ENCODE measurements at places on chromosomes 6 and 20. TPM values are rescaled to one million over a fixed set of nuclear protein-coding genes. Genes with fewer than 3 reads are reported as not detected.
A peak's percentile ranks its signal among the peaks of the same experiment; 100 is the strongest.

DNA sequence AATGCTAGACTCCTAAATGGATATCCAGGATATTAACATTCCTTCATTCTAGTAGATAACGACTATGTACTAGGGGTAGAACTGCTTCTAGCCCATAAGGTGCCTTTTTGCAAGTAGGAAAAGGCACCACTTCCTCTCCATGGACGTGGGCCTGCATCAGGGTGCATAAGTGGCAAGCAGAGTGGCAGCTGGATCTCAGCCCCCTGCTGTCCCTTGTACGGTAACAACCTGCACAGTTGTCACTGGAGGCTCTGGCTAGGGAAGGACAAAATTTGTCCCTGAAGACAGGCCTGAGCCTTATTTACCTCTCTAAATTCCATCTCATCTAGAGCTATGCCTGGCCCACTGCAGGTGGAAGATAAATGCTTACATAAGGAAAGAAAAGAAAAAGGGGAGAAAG lies 42.5 kb upstream of the SAYSD1 start:
- H3K27me3 ChIP-seq: peaks cover 25% of the 10 kb centered on the region
- no peaks in the 10 kb centered on the region for H3K36me3 ChIP-seq
- no peak overlapping the region for H3K4me3 ChIP-seq
- no peaks in the 10 kb centered on the region for H3K4me1 ChIP-seq
- no peak for DNase-seq
- H3K27ac ChIP-seq: no peak overlapping the region

- H3K36me3 ChIP-seq: no peaks in the 10 kb centered on the region
- H3K27ac ChIP-seq: no peak overlapping the region
- H3K27me3 ChIP-seq: peaks cover 4% of the 10 kb centered on the region
These were observed 151.3 kb downstream of the COL9A1 start for GRCh38 chr6:70151616-70152015.

- H3K27me3 ChIP-seq: no peaks in the 10 kb centered on the region
- peaks cover 26% of the 10 kb centered on the region for H3K4me1 ChIP-seq
These were observed 154.7 kb upstream of the LAMP5 start for GRCh38 chr20:9359561-9360308.

- H3K4me1 ChIP-seq: peaks cover 7% of the 10 kb centered on the region
- no peak overlapping the region for H3K27ac ChIP-seq
- no peaks in the 10 kb centered on the region for H3K27me3 ChIP-seq
- H3K36me3 ChIP-seq: no peaks in the 10 kb centered on the region
- H3K4me3 ChIP-seq: no peak overlapping the region
These were observed 18.6 kb upstream of the ENPP1 start for GRCh38 chr6:131789219-131789618.

DNA sequence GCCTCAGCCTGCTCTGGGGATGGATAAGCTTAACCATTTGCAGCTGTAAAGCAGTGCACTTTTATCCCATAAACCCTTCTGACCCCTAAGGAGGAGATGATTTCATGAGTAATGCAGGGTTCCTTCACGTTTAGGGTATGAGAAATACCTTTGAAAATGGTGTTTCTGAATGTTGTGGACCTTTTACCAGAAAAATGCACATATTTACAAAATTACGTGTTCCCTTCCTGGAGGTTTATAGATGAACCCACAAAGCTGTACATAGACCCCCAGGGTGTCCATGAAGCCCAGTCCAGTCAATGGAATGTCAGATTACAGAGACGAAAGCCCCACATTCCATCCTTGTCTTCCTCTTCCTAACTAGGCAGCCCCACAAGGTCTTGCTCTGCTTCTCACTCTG lies 78.6 kb upstream of the INSM1 start:
- no peak overlapping the region for H3K4me3 ChIP-seq
- DNase-seq: no peak
- H3K27ac ChIP-seq: no peak overlapping the region
- H3K27me3 ChIP-seq: peaks cover 32% of the 10 kb centered on the region
- no peaks in the 10 kb centered on the region for H3K4me1 ChIP-seq
- H3K36me3 ChIP-seq: no peaks in the 10 kb centered on the region

DNA sequence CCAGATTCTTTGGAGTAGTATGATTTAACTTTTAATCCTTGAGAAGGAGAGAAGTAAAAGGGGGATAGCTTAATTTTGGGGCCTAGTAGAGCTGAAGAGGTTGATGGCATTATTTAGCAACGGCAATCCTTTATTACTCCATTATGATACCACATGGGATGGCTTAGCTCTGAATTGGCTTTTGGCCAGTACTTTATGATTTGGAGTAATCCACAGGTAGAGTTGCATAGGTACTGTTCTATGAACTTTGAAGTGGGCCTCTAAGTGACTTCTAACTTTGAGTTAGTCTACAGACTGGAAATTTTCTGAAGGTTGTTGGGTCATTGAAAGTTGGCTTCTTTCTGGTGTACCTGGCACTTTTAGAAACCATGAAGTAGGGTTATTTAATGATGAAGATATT lies 11.6 kb downstream of the YWHAB start:
- H3K27ac ChIP-seq: no peak overlapping the region
- no peak for DNase-seq
- peaks cover 3% of the 10 kb centered on the region for H3K36me3 ChIP-seq
- H3K4me1 ChIP-seq: peaks cover 15% of the 10 kb centered on the region

GRCh38 chr6:19836799-19837510 lies at the start of gene ID4:
Gene ID4 (plus strand): TSS chr6:19837370. CDS start chr6:19837755, 385 bp downstream.
- peak within 1 kb of the TSS; percentile 98 for H3K27ac ChIP-seq
- no peaks in the 10 kb centered on the region for H3K27me3 ChIP-seq
- peak within 1 kb of the TSS; percentile 91 for H3K4me3 ChIP-seq
- peaks cover 46% of the 10 kb centered on the region for H3K4me1 ChIP-seq

DNA sequence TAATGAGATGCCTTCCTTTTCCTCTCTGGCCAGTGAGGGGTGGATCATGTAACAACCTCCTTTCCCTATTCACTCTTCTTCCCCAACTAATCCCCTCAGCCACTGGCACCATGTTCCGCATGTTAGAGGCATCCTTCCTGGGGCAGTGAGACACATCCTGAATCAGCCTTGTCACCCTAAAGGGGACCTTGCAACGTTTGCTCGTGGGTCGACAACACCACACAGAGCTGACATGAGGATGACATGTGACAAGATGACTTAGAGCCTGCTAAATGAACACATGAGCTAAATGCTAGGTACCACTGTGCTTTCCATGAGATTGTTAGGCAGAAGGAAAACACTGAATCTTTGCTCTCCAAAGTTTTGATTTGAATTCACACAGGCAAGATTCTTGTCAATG lies 129.2 kb downstream of the ATXN1 start:
- DNase-seq: no peak
- no peaks in the 10 kb centered on the region for H3K4me1 ChIP-seq
- H3K36me3 ChIP-seq: peaks cover 23% of the 10 kb centered on the region

GRCh38 chr6:118724211-118724610 lies 72.8 kb upstream of the CEP85L start:
- no peak for DNase-seq
- H3K4me1 ChIP-seq: peaks cover 10% of the 10 kb centered on the region
- no peaks in the 10 kb centered on the region for H3K36me3 ChIP-seq
- H3K27ac ChIP-seq: no peak overlapping the region
- H3K27me3 ChIP-seq: no peaks in the 10 kb centered on the region

DNA sequence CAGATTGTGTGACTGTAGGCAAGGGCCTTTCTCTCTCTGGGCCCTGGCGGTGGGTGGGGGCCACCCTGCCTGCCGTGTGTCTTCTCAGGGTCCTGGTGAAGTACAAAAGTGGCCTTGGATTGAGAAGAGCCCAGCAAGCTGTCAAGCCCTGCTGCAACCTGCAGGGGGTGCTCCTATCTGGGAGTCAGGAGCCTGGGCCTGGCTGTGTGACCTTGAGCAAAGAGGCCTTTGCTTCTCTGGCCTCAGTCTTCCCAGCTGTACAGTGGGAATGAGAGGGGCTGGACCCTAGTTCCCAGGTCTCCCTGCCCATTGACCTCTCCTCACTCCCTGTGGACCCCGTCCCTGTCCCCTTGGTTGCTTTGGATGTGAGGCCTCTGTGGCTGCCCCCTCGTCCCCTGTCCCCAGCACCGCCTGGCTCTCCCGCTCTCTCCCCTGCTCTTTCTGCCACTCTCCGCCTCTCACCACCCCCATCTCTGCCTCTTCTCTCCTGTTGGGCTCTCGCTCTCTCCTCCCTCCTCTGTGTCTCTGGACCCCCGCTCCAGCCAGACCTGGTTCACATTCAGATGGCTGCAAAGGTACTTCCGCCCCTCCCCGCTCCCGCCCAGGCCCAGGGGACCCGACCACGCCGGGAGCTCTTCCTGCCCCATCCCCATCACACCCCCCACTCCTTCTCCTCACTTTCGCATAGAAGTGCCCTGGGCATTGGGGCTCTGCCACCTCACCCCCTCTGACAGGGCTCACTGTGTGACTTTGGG lies 46.7 kb downstream of the SRC start:
- no peak overlapping the region for H3K4me3 ChIP-seq
- DNase-seq: no peak
- H3K27me3 ChIP-seq: no peaks in the 10 kb centered on the region
- no peak overlapping the region for H3K27ac ChIP-seq
- H3K4me1 ChIP-seq: peaks cover 21% of the 10 kb centered on the region
- H3K36me3 ChIP-seq: peaks cover 2% of the 10 kb centered on the region

DNA sequence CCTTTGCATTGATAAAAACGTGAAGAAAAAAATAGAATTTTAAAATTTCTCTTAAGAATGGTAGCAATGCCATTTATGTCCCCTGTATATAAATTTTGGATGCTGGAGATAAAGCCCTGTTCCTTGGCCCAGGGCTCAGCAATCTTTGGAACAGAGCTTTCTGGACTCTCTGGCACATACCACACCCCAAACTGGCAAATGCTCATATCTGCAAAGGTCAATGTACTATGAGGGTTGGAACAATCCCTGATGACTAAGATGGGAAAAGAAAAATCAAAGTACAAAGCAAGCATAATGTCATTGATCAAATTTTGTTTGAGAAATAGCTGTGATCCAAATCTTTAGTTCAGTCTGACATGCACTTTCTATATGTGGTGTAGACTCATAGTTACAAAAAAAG lies 158.1 kb upstream of the HCRTR2 start:
- no peaks in the 10 kb centered on the region for H3K27me3 ChIP-seq
- no peak overlapping the region for H3K27ac ChIP-seq
- H3K4me1 ChIP-seq: peaks cover 5% of the 10 kb centered on the region
- no peak for DNase-seq
- no peak overlapping the region for H3K4me3 ChIP-seq

DNA sequence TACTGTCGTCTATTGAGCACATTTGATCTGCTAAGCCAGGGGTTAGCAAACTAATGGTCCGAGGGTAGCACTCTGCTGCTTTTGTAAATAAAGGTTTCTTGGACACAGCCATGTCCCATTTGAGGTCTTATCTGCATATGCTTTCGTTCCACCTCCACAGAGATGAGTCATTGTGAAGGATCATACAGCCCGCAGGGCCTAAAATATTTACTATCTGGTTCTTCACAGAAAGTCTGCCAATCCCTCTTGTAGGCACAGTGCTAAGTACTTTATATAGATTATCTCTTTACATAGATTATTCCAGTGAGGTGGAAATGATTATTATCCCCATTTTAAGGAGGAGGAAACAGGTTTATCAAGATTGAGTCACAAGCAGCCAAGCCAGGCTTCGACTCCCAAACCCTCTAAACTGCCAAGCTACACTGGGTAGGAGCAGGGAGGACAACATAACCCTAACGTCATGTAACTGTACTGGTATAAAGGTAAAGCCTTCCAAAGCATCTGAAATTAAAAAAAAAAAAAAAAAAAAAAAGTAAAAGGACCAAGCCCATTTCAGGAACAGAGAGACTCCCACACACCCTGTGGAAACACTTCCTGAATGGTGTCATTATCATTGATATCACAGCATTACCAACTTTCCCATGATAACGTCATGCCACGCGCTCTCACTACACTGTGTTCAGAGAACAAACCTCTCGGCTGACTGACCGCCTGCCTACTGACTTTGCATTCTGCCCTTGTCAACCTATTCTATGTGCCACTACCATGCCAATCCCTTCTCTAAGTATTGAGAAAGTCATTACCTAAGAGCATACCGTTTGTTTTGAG lies 101.0 kb downstream of the KIF16B start:
- peaks cover 26% of the 10 kb centered on the region for H3K4me1 ChIP-seq
- H3K27ac ChIP-seq: no peak overlapping the region
- H3K27me3 ChIP-seq: no peaks in the 10 kb centered on the region
- no peak for DNase-seq

GRCh38 chr6:10526156-10526555 lies 5.0 kb downstream of the GCNT2 start:
- H3K27me3 ChIP-seq: no peaks in the 10 kb centered on the region
- H3K4me3 ChIP-seq: no peak overlapping the region
- DNase-seq: no peak
- H3K4me1 ChIP-seq: peaks cover 43% of the 10 kb centered on the region

Gene HTR1E
- total RNA-seq: 0.82 TPM

Gene SLC29A1
- 13.9 TPM for total RNA-seq

Gene CLVS2
- total RNA-seq: 0.11 TPM

Data from mesothelial cell of epicardium (in vitro differentiated cells).